Cortex of kidney (tissue), 1 donor: ENCODE measurements at places on chromosomes 3 and 15.

DNA sequence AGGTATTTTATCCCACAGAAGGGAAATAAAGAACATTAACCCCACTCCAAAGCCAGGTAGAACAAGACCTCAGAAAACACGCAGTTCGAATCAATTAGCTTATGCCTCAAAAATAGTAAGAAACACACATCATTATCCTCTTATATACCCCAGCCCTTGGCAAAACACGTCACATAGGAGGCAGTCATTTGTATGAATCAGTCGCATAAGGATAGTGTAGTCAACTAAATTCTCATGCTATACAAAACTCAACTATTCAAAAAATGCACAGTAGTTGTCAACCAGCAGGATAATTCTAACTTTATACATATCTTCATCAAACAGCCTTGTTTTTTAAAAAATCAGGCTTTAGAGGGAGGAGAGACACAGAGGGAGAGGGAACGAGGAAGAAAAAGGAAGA is 298.4 kb downstream of the FOXP1 start:
- DNase-seq, result no peak

DNA sequence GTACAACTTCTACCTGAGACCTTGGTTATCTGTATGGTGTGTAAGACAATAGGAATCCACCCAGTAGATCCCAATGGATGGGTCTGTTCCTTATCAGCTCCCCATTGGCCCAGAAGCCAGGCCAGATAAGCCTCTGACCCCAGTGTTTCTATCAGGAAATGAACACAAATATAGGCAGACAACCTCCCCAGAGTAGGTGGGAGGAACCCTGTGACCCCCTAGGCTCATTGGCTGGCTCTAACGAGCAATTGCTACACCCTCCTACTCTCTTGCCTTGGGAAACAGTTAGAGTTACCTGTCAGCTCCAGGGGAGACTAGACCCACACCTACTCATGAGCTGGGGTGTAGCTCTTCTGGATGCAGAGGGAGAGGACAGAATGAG is 299.9 kb downstream of the UACA start:
- no peak for DNase-seq

GRCh38 chr15:42627485-42627884 is 52.1 kb downstream of the STARD9 start:
- no peak for DNase-seq

- DNase-seq, result no peak
Observed at GRCh38 chr15:93759629-93760028, 471.7 kb upstream of the MCTP2 start.

DNA sequence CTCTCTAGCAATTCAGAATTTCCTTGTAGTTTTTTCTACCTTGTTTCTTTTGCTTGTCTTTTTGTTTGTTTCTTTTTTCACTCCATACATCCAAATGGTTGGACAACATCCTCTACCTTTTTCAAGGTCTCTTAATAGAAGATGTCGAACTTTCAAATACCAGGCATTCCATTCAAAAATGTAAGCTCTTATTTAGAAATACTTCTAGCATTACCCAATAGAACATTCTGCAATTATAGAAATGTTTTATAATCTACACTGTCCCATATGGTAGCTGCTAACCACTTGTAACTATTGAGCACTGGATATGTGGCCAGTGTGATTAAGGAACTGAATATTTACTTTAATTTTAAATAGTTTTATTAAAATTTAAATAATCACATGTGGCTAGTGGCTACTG is 196.2 kb upstream of the MRPL3 start:
- no peak for DNase-seq

DNA sequence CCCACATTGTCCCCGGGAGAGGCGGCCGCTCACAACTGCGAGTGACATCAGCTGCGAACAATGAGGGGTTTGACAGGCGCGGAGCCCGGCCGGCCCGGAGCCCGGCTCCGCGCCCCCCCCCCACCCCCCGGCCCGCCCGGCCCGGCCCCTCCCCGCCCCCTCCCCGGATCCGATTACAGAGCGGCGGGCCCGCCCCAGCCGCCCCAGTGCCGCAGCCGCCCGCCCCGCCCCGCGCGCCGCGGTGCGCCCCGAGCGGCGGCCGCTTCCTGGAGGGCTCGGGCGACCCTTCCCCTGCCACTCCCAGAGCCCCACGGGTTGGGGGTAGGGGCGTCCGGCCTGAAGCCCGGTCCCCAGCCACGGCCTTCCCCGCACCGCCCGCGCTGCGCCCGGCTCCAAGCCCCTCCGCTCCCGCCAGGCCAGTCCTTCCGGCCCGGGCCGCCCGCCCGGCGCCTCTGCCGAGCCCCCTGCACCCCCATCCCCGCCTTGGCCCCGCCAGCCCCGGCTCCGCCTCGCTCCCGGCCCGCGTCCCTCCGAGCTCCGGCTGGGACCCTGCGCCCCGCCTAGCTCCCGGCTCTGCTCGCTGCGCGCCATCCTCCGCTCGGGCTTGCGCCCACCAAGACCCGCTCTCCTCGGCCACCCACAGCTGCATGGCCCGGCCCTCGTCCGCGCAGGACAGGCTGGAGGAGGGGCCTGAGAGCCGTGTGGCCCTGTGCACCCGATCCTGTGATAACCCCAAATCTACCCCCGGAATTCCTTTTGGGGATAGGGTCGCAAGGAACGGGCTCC is at the start of gene PCBP4:
TSS of gene PCBP4 (minus strand) at position 71 of the 786 bp plus-strand sequence. CDS start 6,214 bp downstream, outside the sequence.
- DNase-seq, result no peak

DNA sequence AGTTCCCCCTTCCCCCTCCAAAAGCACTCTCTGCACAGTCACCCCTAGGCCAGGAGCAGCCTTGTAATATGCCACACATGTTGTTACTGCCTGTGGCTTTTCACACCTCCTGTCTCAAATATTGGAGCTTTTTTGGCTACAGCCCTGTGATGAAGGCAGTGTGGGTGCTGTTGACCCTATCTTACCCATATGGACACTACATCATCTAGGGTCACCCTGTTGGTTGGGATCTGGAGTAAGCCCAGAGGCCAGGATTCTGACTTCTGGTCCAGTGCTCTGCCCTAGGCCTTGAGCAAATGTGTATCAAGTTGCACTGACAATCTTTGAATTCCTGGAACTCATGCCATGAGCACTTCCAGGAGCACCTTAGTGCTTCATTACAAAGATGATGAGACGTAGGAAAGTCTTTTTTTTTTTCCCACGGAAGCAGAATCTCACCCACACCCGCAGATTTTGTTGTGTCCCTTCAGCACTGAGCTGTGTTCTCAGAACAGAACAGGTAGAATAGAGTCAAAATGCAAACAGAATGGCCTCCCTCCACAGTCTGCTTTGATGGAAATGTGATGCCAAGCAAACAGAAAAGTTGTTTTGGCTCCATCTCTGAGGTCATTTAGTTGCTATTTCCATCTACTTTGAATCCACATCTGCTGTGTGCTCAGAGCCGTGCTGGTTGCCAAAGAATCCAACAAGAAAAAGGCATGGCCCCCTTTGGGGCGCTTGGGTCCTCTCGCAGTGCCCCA is 49.6 kb downstream of the SMAD3 start:
- DNase-seq, result no peak

DNA sequence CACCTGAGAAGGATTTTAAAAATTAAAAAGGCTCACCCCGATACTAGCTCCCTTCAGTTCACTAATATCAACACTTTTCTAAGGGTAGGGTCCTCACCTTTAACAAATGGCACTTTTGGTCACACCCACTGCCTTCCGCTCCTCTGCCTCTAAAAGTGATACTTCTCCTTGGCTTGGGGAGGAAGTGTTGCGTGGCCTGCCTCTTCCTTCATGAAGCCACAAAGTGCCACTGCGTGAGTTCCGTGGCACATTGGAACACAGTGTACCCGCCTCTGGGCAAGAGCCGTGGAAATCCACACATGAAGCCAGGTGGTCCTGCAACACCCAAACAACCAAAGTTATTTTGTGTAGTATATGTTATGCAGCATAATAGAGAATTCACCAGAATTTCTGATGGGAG is 3.9 kb downstream of the B4GALT4 start:
- no peak for DNase-seq

DNA sequence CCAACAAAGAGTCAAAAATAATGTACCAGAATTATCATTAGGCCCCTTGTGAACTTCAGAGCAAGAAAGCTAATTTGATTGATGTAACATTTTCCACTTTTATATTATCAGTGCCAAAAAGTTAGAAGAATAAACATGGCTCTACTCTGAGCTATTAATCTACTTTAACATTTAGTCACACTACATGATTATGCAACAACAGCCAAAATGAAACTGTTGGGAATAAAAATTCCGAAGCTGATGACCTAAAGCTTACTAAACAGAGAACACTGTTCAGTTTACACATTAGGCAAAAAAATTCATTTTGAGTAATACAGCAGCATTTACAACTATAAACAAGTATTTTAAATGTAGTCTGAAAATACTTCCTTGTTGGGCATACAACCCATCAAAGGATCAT is 1134.1 kb downstream of the EPHA3 start:
- DNase-seq, result no peak

- no peak for DNase-seq
Observed at GRCh38 chr15:89457086-89457485, 39.3 kb downstream of the RHCG start.

- DNase-seq, result no peak
Observed at GRCh38 chr15:88982304-88982945, 69.2 kb upstream of the MFGE8 start.

GRCh38 chr15:45670511-45670910 is 35.7 kb downstream of the SQOR start:
- no peak for DNase-seq

GRCh38 chr15:100298257-100298656 is 43.5 kb downstream of the ADAMTS17 start:
- DNase-seq, result no peak

DNA sequence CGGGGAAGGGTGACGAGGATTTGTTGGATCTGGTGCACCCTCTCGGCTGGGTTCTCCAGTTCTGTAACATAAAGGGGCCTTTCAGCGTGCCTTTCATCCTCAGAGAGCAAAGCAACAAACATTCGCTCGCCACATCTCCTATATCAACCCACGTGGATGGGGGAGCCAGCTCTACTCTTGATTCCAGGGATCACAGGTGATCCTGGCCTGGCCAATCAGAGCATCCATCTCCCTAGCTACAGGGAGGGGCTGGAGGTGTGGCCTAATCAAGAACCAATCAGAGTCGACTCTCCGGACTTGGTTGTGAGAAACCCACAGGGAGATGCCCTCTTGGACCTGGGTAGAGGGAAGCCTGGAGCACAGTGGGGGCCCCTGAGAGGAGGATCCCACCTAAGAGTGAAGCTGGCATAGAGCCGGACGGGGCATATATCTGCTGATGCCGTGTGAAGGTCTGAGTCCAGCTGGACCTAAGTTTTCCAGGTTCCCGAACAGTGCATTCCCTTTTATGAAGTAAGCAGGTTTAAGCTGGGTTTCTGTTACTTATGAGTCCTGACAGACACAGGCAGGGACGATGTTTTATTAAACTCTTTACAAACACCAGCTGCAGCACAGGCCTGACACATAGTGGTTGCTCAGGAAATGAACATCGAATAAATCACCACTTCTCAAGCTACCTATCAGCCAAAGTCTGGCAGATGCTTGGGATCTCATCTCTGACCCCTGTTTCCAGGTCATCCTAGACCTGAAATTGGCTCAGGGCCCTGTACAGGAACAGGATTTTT is 50.7 kb upstream of the RAD18 start:
- no peak for DNase-seq

- DNase-seq, result no peak
Observed at GRCh38 chr3:88032245-88032644, 26.6 kb downstream of the CGGBP1 start.

DNA sequence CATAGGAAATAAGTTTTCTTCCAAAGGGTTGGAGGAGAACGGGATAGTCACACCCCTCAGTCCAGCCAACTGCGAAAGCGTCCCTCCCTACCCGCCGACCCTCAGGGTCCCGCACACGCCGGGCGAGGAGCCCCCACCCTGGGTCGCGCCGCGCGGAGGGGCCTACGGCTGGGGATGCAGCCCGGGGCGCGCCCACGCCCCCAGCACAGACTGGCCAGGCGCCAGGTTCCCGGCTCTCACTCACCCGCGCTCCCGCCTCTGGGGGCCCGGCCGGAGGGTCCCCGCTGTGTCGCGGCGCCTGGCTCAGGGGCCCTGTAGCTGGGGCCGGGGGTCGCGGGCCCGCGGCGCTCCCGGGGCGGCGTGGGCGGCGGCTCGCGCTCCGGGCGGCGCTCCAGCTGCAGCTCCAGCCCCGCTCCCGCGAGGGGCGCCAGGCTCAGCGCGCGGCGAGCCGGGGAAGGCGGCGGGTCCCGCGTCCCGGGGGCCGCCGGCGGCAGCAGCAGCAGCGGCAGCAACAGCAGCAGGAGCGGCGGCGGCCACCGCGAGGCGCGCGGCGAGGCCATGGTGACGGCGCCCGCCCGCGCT is 375 bp downstream of the HEG1 start:
- DNase-seq, result no peak

DNA sequence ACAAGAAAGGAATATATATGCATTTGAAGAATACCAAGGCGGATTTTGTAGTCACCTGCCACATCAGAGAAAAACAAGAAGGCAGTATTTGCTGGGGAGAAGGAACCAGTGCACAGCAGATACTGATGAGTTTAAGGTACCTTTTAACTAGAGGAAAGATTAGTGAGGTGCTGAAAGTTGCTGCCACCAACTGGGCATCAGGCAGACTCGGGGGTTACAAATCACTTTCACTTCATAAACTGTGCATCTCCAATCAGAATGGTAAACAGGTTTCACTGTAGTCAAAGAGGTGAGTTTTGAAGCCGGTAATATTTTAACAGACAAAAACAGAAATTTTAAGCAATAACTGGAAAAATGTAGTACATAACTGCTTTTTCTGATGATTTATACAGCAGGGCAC is 4.1 kb downstream of the FBN1 start:
- no peak for DNase-seq

DNA sequence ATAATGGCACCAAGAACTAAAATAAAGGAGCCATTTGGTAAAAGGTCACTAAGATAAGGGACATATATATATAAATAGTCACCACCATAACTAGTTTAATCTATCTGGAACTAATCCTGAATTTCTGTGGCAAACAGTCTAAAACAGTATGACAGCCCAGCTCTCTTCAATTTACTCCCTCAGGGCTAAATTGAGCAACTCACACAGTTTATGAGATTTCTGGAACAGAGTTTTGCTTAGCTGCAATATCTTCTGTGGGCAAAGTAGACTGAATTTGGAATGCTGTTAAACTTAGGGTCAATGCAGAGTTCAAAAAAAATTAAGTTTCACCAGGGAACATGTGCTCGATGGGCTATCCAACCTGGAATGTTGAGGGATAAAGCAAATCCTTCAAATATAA is 70.1 kb upstream of the VEPH1 start:
- no peak for DNase-seq

- DNase-seq, result no peak
Observed at GRCh38 chr3:177725165-177725564, 527.9 kb upstream of the TBL1XR1 start.

DNA sequence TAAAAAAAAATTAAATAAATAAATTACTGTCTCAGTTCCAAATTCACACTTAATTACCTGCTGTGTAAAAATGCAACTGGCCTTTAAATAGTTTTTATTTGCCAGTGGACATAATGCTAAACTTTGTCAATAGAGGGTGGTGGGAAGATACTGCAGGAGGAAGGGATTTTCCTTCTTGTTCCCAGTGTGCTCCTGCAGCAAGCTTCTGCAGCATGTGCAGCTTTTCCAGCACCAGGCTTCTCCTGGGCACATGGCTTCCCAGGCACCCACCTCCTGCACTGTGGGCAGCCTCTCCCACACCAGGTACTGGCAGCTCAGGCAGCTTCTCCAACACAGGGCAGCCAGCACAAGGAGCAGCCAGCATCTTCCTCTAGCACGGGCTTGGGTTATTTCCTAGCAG is 29.6 kb upstream of the BBX start:
- DNase-seq, result no peak

- no peak for DNase-seq
Observed at GRCh38 chr3:98359993-98360675, 6.5 kb downstream of the OR5K4 start.

- no peak for DNase-seq
Observed at GRCh38 chr3:161423911-161424522, 52.7 kb upstream of the SPTSSB start.
